ENCODE measurements at places on chromosomes 5 and 9.

GRCh38 chr9:79583952-79584654 lies 12.3 kb downstream of the TLE4 start:
- no peak for DNase-seq

GRCh38 chr9:18606281-18606680 lies 132.3 kb downstream of the ADAMTSL1 start:
- DNase-seq, result no peak

- no peak for DNase-seq
These were observed 74.3 kb downstream of the NNT start for GRCh38 chr5:43677253-43677652.

GRCh38 chr9:131299346-131299960 lies 9.9 kb downstream of the PLPP7 start:
- no peak for DNase-seq

GRCh38 chr9:70994582-70994981 lies 126.8 kb downstream of the TRPM3 start:
- no peak for DNase-seq

DNA sequence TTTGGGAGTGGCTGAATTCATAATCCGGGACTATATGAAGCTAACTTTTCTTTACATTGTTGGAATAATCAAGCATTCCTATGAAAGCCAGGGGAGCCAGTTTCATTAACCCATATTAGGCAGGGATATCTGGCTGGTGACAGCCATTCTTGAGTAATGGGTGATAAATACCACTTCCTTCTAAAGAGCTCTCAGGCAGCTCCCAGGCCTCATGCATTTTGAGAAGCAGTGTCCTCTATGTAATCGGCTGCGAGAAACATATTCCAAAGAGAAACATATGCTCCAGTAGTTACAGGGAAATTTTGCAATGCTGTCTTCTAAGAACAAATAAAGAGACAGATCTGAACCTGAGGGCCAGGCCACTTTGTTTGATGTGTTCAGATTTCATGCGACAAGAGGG lies 83.1 kb downstream of the MSX2 start:
- no peak for DNase-seq

GRCh38 chr9:129336601-129337331 lies 158.7 kb upstream of the IER5L start:
- no peak for DNase-seq

DNA sequence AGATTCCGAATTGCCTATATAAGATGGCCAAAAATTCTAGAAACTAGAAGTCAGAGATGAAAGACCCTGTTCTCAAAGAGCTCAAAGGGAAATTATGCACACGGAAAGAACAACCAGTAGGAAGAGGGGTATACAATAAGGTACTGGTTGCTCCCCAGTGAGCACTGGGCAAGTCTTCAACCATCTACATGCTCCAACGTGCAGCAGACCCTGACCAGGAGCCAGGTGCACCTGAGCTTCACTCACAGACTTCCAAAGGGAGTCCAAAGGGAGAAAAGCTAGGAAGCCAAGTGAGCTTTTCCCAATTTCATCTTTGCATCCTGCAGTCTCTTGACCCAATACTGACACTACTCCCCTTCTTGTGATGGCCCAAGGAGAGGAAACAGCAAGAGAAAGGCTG lies 3.9 kb downstream of the REEP5 start:
- DNase-seq, result no peak

GRCh38 chr5:7894860-7895259 lies 25.9 kb downstream of the MTRR start:
- no peak for DNase-seq

- DNase-seq, result no peak
These were observed 494.4 kb upstream of the PTPRD start for GRCh38 chr9:11107196-11107595.

- DNase-seq, result no peak
These were observed 20.3 kb downstream of the GRIN3A start for GRCh38 chr9:101718192-101718591.

GRCh38 chr9:115494393-115494792 lies 376.4 kb upstream of the TNC start:
- no peak for DNase-seq

DNA sequence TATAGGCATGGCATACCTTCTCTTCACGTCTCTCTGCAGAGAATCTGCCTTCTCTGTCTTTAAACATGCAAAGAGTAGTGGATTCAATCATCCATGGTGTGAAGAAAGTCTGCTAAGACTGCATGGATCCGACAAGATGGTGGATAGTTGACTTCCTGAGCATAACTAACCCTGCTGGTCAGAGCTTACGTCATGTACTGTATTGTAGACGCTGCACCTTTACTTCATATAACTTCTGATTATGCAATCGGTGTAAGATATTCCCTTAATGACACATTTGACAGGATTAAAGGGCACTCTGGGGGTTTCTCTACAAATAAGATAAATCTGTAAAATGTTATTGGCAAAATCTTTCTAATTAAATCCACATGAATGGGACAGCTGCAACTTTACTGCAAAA lies 240.3 kb upstream of the NREP start:
- no peak for DNase-seq

- no peak for DNase-seq
These were observed 14.6 kb downstream of the ARL15 start for GRCh38 chr5:54295651-54296276.

GRCh38 chr5:116370886-116371285 lies 203.7 kb downstream of the SEMA6A start:
- no peak for DNase-seq

DNA sequence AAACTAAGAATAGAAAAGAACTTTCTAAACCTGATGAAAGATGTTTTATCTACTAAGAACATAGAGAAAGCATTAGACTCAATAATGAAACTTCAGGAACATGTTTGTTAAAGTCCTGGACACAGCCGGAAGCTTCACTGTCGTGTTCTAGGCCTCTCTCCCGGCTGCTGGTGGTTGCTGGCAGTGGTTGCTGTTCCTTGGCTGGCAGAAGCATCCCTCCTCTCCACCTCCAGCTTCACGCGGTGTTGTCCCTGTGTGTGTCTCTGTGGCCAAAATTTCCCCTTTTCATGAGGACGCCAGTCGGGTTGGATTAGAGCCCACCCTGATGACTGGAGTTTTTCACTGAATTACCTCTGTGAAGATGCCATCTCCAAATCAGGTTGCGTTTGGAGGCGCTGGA lies 6.5 kb upstream of the MED10 start:
- no peak for DNase-seq

DNA sequence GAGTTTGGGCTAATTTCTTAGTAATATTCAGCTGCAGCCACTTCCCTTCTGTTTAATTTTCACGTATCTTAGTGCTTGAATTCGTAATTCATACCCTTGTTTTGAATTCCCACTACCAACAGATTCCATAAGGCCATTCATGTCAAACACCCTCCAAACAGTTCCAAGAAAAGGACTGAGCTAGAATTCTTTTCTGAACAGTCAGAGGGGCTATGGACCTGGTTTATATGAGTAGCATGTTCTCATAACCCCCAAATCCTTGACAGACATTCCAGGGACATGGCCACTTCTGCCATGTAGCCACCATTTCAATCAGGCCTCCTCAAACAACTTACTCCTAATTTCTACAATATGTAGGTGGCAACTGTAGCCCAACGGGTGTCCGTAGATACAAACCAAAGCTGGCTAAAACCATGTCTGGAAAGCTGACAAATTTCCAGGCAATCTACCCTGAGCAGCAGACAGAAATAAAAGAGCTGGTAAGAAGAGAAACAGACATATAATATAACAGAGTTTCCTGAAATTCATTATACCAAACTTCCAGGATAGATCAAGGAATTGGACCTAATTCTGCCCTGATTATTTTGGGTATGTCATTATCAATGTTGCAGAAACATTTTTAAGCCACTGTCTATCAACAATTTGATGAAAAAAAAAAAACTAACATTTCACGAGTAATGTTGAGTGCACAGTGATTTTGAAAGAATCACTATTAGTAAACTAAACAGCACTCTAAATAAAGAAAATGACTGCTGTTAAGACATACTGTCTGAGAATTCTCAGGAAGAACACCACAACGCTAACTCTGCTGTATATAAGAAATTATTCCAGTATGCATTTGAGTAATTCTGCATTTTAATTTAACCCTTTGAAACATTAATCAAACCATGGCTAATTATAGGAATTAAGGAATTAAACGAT lies 40.7 kb downstream of the EBF1 start:
- no peak for DNase-seq

DNA sequence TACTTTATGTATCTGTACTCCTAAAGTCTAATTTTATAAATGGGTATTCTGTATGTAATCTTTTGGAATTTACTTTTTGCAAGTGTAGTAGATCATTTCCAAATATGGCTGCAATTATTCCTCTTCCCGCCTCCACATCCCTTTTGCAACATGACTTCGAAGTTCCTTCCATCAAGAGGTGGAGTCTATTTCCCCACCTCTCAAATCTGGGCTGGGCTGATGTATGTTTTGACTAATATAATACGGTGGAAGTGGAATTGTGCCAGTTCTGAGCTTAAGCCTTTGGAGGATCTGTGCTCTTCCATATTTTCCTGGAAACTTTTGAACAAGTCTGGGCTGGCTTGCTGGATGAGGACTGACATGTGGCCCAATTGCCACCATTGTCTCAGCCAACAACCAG lies 155.9 kb downstream of the FGF18 start:
- no peak for DNase-seq

- no peak for DNase-seq
These were observed 155.3 kb downstream of the COL23A1 start for GRCh38 chr5:178434851-178435250.

DNA sequence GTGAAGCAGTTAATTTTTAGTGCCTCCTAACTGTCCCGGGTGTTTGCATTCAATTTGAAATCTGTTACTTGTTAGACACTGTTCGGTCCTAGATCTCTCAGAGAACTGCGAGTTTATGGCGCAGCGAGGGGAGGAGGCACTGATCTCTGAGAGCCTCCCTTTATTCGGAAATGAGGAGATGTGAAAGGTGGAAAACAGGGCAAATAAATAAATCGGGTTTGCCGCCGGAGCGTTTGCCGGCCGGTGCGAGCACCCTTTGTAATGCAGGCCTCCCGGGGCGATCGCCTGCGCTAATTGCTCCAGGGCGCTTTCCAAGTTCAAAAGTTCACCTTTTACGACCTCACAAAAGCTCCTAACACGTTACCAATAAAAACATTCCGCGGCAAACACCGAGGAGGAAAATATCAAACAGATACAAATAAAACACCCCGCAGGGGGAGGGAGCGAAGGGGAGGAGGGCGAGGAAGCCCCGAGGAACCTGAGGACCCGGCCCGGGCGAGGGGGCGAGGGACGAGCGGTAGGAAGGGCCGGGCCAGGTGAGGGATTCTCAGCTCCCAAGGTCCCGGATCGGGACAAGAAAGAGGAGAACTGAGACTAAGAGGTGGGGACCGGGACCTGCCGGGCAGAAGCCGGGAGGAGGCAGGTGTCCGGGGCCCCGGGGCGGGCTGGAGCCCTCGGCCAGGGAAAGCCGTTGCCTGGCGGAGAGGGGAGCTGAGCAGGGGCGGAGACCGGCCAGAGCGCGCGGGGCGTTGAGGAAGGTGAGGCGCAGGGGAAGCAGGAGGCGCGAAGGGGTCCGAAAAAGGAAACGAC lies 1.4 kb downstream of the NR6A1 start:
- DNase-seq, result no peak

DNA sequence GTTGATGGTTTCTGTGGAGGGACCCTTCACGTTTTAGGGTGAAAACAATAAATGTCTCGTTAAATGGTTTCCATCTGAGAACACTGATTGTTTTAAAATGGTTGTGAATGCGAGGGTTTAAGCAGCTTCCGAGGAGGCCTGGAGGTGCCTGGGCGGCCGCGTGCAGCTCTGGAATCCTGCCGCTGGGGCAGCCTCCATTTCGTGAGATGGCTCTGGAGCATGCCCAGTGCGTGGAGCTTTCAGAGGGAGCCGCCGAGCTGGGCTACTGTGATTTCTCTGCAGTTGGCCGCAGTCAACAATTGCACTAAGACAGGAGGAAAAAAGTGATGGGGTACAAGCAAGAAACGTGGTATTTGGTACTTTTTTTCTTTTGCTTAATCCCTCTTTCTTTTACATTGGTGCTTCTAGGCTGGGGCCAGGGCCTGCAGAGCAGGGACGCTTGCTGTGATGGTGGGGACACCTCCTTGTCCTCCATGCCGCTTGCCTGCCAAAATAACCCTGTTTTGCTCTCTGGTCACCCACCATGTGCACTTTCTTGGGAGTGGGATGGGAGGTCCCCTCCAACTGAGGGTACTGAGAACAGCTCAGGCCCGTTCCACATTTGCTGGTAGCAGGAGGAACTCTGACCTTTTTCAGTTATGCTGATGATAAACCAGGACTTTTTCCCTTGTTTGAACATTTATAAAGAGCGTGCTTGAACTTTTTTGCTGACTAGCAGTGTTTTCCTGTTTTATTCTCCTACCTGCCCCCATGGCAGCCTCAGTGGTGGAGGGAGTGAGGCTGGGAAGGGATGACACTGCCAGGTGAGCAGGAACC lies 47.1 kb downstream of the EHMT1 start:
- DNase-seq, result no peak

GRCh38 chr9:76475686-76476085 lies 16.7 kb downstream of the GCNT1 start:
- DNase-seq, result no peak

GRCh38 chr9:131755541-131756198 lies 15.8 kb upstream of the RAPGEF1 start:
- peak; percentile 84 for DNase-seq

- no peak for DNase-seq
These were observed 20.8 kb downstream of the LHFPL2 start for GRCh38 chr5:78627766-78628165.

DNA sequence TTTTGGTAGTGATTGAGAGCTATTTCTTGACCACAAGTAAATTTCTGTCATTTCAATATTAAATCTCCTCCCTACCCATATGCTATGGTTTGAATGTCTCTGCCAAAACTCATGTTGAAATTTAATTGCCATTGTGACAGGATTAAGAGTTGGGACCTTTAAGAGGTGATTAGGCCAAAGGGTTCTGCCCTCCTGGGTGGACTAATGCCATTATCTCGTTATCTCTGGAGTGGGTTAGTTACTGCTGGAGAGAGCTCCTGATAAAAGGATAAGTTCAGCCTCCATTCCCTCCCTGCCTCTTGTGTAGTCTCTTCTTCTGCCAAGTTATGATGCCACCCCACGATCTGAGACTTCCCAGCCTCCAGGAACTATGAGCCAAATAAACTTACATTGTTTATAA lies 3.6 kb upstream of the DRD1 start:
- no peak for DNase-seq

DNA sequence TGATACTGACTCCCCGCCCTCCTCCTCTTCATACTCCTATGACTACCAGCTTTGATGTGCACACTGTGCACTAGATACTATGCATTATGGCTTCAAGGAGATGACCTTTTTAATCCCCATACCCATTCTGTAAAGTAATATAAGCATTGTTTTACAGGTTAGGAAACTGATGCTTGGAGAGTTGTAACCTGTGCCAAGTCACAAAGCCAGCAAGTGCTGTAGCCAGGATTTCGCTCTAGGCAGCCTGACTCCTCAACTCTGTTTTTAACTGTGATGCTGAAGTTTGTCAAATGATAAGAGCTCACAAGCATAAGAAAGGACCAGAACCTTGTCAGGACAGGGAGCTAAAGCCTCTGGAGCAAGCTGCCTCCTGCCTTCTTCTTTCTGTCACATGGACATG lies 461.3 kb downstream of the TMEM232 start:
- DNase-seq, result no peak

All from stimulated activated effector memory CD8-positive, alpha-beta T cell treated with anti-CD3 and anti-CD28 coated beads, Interleukin-12 subunit alpha, Interleukin-12 subunit beta, amount 100 ng/mL, for 72 hours (primary cell).